NCI-H1048 (cell line): ENCODE measurements at places on chromosomes 7 and 10.

DNA sequence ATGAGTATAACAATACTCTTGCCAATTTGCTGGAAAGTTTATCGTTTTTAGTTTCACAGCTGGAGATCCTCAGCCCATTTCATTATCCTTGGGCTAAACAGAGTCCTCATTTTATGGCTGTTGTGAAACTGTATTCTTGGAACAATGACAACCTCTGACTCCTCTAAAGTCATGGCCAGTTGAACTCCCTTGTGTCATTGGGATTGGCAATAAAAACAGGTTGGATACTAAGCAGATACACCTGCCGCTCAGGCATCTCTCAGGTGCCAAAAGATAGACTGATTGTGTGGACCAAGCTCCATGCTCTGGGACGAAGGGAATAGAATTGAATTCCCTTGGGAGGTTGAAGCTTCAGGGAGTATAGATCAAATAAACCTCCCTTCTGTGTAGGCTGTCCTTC lies 182.2 kb downstream of the WDR11 start:
- no peak for DNase-seq

DNA sequence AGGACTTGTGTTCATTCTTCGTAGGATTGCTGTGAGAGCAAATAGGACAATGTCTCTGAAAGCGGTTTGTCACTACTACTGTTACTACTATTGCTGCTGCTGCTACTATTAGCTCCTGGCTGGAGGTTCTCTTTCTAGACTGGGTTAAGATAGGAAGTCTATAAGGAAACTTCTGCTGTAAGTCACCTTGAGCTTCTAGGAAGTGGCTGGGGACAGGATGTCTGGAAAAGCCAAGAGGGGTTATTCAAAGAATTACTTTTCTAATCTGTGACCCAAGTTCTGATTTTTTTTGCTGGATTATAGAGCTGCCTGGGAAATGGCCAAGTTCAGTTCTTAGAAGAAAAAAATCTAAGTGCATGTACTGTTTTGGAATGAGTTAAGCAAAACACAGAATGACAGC lies 62.2 kb downstream of the NAMPT start:
- DNase-seq = no peak

DNA sequence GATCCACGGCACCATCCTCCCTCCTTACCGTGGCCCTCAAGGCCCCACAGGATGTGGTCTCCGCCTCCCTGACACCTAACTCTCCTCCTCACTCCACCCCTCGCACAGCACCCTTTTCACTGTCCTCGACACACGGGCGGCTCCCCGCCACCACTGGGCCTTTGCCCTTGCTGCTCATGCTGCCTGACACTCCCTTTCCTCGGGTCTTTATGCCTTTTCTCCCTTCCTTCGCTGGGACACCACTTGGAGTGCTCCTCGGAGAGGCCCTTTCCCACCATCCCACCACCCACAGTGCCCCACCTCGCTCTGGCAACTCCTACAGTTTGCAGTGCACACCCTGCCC lies 7.9 kb upstream of the INMT start:
- DNase-seq = no peak

DNA sequence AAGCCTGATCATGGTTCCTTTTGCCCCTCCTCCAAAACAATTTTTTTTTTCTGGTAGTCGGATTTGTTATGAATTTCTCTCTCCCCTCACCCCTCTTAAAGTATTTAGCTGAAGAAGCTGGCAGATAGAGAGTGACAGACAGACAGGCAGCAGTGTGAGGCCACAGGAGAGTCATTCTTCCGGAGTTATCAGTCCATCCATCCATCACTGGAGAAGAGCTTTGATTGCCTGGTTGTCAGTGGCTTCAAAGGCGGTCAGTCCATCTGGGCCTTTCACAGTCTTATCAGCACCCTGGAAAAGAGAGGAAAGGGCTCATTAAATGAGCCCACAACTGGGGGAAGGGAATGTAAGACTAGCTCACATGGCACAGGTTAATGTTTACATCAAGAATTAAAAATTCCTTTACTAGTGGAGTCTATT lies 47.4 kb downstream of the MTPN start:
- no peak for DNase-seq

GRCh38 chr7:142813226-142813625 lies 41.6 kb upstream of the EPHB6 start:
- no peak for DNase-seq

- DNase-seq = no peak
Measured at GRCh38 chr7:81707966-81708365, 61.9 kb downstream of the HGF start.

GRCh38 chr10:31646519-31646918 lies 282.1 kb downstream of the ARHGAP12 start:
- DNase-seq = no peak

- DNase-seq = peak; percentile 82
Measured at GRCh38 chr7:65750511-65751344, 122.1 kb upstream of the VKORC1L1 start.

GRCh38 chr10:124892031-124892430 lies 49.9 kb upstream of the ZRANB1 start:
- no peak for DNase-seq

- DNase-seq = no peak
Measured at GRCh38 chr10:123535386-123535785, 130.8 kb upstream of the GPR26 start.

- no peak for DNase-seq
Measured at GRCh38 chr7:6227294-6227846, 45.1 kb downstream of the CYTH3 start.

DNA sequence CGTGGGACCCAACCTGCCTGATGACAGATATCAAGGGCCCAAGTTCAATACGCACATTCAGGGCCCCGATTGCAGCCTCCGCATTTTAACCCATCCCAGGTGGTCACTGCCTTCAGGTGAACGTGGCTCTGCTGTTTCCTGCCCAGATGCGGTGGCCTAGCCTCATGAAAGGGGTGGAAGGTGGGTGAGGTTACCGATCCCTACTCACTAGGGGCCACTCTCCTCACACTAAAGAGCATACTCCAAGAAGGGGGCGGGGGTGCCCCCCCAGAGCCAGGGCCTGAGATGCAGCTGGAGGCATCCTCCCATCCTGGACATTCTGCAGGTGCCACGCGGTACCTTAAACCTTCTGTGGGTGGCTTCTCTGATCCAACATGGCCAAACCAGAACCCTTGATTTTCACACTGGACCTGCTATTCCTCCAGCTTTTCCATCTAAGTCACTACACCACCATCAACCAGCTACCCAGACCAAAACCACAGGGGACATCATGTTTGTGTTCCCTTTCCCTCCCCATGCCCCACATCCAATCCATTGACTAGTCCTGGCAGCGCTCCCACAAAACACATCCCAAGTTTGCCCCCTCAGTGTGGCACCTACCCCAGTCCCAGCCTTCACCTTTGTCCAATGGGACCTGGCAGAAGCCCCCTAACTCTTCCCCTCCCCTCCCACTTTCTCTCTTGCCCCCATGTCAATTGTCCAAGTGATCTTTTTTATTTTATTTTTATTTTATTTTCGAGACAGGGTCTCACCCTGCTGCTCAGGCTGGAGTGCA lies 30.0 kb downstream of the PRLHR start:
- DNase-seq = no peak

- DNase-seq = peak; percentile 37
Measured at GRCh38 chr10:27240212-27241009, at the start of gene ACBD5. Gene ACBD5, minus strand, starts transcription at chr10:27240797. Its CDS starts 109 bp downstream, at chr10:27240688.

DNA sequence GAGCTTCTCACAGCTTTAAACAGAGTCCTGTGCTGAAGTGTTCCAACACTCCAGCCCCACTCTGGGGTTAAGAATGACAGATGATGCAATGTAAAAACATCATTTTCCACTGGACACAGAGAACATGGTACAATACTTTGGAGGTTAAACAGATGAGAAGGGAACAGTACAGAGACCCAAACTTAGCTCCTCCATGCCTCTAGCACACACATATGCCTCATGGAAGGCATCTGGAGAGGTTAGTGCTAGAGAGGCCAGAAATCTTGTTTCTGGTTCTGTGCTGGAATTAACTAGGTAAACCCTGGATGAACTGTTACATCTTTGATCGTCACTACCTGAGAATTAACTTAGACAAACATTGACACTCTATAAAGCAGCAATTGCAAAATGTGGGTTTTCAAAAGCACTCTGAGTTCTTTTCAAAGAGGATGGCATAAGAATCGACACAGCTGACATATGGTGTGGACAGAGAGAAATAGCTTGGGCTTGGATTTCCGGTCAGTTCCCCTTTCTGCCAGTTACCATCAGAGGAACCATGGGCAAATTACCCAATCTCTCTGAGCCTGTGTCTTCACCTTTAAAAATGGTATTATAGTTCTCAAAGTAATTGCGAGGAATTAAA lies 81.9 kb downstream of the KCNMA1 start:
- no peak for DNase-seq
